AG04449 (cell line): ENCODE measurements at places on chromosomes 16 and 17.

- DNase-seq: no peak
These were observed 30.5 kb upstream of the YPEL2 start for GRCh38 chr17:59300941-59301340.

- no peak for DNase-seq
These were observed 26.5 kb upstream of the SLC25A19 start for GRCh38 chr17:75315541-75316243.

DNA sequence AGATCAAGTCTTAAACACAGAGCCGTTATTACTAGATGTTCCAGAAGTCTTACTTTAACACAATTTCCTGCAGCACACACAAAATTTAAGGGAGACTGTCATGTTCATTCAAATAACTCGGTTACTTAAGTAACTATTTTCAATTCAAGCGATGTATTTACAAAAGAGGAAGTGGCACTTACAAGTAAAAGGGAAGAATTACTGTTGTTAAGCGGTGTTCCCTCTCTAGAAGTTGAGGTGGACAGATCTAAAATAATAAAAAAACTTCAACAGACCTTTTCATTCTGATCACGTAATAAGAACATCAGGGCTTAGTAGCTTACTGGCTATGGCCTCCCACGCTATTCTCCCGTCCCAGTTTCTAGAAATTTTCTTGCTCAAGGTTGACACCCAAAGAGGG, 26.2 kb upstream of the TXNDC11 start:
- DNase-seq: no peak

GRCh38 chr17:80512233-80512632, 32.4 kb upstream of the RPTOR start:
- DNase-seq: no peak

- no peak for DNase-seq
These were observed 27.2 kb downstream of the MAP2K4 start for GRCh38 chr17:12047681-12048376.
